Activated CD8-positive, alpha-beta T cell treated with anti-CD3 and anti-CD28 coated beads for 36 hours (primary cell): ENCODE measurements at places on chromosomes 7 and 10. TPM values are rescaled to one million over a fixed set of nuclear protein-coding genes. Genes with fewer than 3 reads are reported as not detected.

Gene SPDYE5
- 0.18 TPM for total RNA-seq

- DNase-seq, result no peak
- no peaks in the 10 kb centered on the region for H3K36me3 ChIP-seq
- no peak overlapping the region for H3K4me3 ChIP-seq
- peaks cover 13% of the 10 kb centered on the region for H3K27me3 ChIP-seq
- no peaks in the 10 kb centered on the region for H3K4me1 ChIP-seq
Measured at GRCh38 chr7:157707983-157708918, 371.4 kb downstream of the DNAJB6 start.

Gene ZPBP
- total RNA-seq, result not detected

GRCh38 chr7:23618241-23618640, 21.1 kb downstream of the CCDC126 start:
- H3K27ac ChIP-seq, result no peak overlapping the region
- H3K4me3 ChIP-seq, result no peak overlapping the region
- no peaks in the 10 kb centered on the region for H3K27me3 ChIP-seq
- H3K36me3 ChIP-seq, result peaks cover 48% of the 10 kb centered on the region
- no peaks in the 10 kb centered on the region for H3K4me1 ChIP-seq
- DNase-seq, result no peak

DNA sequence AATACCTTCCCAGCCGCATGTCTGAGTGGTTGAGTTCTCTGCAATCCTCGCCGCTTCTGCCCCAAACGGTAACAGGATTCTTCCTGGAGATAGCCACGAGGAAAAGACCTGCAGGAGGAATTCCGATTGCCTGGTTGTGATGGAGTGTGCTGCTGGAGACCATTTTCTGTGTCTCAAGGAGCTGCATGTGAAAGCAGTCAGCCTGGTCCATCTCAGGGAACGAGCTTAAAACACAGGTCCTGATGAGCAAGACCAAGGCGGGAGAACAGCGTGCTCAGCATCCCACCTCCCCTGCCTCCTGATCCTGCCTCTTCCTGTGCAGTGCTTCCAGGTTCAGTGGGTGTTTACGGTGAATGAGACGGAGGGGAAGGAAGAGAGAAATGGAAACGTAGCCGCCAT, 26.5 kb downstream of the VIPR2 start:
- DNase-seq, result no peak
- peaks cover 8% of the 10 kb centered on the region for H3K27me3 ChIP-seq
- H3K36me3 ChIP-seq, result no peaks in the 10 kb centered on the region
- no peak overlapping the region for H3K4me3 ChIP-seq

DNA sequence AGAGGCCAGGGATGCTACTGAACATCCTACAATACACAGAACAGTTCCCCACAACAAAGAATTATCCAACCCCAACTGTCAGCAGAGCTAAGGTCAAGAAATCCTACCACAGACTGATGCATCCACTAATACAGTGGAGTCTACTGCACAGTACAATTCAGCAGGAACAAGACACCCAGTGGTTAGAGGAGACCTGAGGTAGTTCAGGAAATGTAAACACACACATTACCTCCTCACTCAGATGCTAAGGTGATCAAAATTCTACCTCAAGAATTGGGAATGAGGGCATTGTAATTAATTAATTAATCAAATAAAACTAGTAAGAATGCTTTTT, 91.4 kb downstream of the ZFAND4 start:
- peaks cover 34% of the 10 kb centered on the region for H3K4me1 ChIP-seq
- H3K27ac ChIP-seq, result peak overlapping the region; percentile 93
- no peak for DNase-seq
- H3K36me3 ChIP-seq, result peaks cover 10% of the 10 kb centered on the region

Gene SKAP2
- 8.1 TPM for total RNA-seq

DNA sequence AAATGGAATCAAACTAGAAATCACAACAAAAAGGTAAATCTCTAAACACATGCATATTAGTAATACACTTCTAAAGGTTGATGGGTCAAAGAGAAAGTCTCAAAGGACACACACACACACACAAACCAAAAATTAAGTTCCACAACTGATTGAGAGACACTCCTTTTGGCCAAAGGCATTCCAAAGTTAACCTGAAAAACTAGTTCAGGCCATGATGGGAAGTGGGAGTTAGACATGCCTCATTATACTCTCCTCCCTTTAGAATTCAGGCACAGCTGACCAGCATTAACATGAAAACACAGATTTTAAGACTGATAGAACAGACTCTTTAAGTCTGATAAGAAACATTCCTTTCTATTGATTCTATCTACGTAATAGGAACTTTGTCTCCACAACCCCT, 332.4 kb upstream of the IGFBP3 start:
- H3K36me3 ChIP-seq, result no peaks in the 10 kb centered on the region
- no peaks in the 10 kb centered on the region for H3K27me3 ChIP-seq
- no peaks in the 10 kb centered on the region for H3K4me1 ChIP-seq
- no peak overlapping the region for H3K27ac ChIP-seq
- no peak overlapping the region for H3K4me3 ChIP-seq
- DNase-seq, result no peak

DNA sequence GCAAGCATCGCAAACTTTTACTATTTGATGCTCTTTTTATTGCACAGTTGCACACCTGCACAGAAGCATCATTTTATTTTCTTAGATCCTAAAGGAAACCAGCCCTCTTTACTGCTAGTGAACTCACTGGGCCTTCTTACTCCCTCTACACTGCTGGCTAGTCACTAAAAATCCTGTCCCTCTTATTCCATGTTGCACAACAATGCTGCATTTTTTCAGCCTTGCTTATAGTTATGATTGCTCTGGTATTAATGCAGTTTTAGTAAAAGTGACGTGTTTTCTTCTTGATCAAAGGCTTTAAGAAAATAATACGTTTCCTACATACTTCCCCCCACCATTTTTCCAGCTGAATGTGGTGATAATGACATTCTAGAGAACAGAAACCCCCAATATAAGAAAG, 132.9 kb upstream of the FAM3C start:
- DNase-seq, result no peak
- H3K4me1 ChIP-seq, result peaks cover 37% of the 10 kb centered on the region
- no peaks in the 10 kb centered on the region for H3K36me3 ChIP-seq
- peaks cover 12% of the 10 kb centered on the region for H3K27me3 ChIP-seq
- H3K4me3 ChIP-seq, result no peak overlapping the region
- peak overlapping the region; percentile 34 for H3K27ac ChIP-seq

DNA sequence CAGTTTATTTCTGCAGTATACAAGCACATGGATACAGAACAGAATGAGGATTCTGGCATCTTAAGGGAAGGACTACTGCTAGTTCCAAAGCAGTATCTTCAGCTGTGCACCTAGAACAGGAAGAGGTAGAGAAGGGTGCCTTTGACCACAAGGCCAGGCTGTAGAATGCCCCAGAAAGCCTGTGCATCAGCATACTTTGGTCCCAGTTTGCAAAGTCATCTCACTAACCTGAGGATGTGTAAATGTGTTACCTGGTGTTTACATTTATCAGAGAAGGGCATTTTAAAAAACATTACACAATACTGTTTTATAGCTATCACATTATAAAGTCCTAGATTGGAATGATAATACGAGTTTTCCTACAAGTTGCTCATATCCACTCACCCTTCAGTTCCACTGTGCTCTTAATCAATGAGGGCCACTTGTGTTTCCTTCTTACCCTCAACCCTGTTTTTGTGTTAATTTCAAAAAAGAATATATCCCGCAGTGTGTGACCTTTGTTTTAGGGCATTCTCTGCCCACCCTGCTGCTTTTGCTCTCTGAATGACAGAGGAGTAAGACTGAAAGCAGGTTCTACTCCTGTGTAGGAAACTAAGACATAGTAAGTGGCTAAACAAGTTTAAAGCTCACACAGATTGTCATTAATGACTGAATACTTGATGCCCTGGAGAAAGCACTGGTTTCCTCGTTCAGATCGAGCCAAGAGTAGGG, 3.4 kb downstream of the SLC35G1 start:
- H3K4me1 ChIP-seq, result peaks cover 25% of the 10 kb centered on the region
- DNase-seq, result no peak
- no peak overlapping the region for H3K4me3 ChIP-seq
- no peaks in the 10 kb centered on the region for H3K27me3 ChIP-seq
- no peak overlapping the region for H3K27ac ChIP-seq
- peaks cover 4% of the 10 kb centered on the region for H3K36me3 ChIP-seq

GRCh38 chr10:20634839-20635238, 262.3 kb downstream of the NEBL start:
- no peak for DNase-seq
- H3K27ac ChIP-seq, result no peak overlapping the region
- no peaks in the 10 kb centered on the region for H3K27me3 ChIP-seq
- no peak overlapping the region for H3K4me3 ChIP-seq
- H3K4me1 ChIP-seq, result no peaks in the 10 kb centered on the region

- no peak overlapping the region for H3K4me3 ChIP-seq
- H3K4me1 ChIP-seq, result no peaks in the 10 kb centered on the region
- H3K27me3 ChIP-seq, result no peaks in the 10 kb centered on the region
Measured at GRCh38 chr10:61112771-61113170, 168.8 kb upstream of the RHOBTB1 start.

DNA sequence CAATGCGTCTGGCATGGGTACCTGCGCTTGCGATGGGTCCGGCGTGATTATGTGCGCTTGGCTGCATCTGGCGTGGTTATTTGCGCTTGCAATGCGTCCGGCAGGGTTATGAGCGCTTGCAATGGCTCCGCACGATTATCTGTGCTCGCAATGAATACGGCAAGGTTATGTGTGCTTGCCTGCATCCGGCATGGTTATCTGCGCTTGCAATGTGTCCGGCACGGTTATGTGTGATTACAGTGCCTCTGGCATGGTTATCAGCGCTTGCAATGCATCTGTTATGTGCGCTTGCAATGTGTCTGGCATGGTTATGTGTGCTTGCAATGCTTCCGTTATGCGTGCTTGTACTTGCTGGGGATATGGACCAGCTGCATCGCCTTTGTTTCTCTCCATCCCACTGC, 37.7 kb downstream of the RBAK start:
- no peak for DNase-seq
- H3K27me3 ChIP-seq, result peaks cover 2% of the 10 kb centered on the region
- no peak overlapping the region for H3K27ac ChIP-seq
- no peaks in the 10 kb centered on the region for H3K36me3 ChIP-seq

Gene SPDYE6
- not detected for total RNA-seq

- H3K27me3 ChIP-seq, result peaks cover 1% of the 10 kb centered on the region
- no peak overlapping the region for H3K27ac ChIP-seq
- no peak for DNase-seq
- H3K4me1 ChIP-seq, result no peaks in the 10 kb centered on the region
Measured at GRCh38 chr10:119614686-119615085, 17.9 kb upstream of the TIAL1 start.

- no peaks in the 10 kb centered on the region for H3K27me3 ChIP-seq
- H3K36me3 ChIP-seq, result peaks cover 69% of the 10 kb centered on the region
- DNase-seq, result no peak
- peaks cover 3% of the 10 kb centered on the region for H3K4me1 ChIP-seq
- H3K27ac ChIP-seq, result no peak overlapping the region
Measured at GRCh38 chr7:87866089-87866488, 10.1 kb downstream of the SLC25A40 start.

DNA sequence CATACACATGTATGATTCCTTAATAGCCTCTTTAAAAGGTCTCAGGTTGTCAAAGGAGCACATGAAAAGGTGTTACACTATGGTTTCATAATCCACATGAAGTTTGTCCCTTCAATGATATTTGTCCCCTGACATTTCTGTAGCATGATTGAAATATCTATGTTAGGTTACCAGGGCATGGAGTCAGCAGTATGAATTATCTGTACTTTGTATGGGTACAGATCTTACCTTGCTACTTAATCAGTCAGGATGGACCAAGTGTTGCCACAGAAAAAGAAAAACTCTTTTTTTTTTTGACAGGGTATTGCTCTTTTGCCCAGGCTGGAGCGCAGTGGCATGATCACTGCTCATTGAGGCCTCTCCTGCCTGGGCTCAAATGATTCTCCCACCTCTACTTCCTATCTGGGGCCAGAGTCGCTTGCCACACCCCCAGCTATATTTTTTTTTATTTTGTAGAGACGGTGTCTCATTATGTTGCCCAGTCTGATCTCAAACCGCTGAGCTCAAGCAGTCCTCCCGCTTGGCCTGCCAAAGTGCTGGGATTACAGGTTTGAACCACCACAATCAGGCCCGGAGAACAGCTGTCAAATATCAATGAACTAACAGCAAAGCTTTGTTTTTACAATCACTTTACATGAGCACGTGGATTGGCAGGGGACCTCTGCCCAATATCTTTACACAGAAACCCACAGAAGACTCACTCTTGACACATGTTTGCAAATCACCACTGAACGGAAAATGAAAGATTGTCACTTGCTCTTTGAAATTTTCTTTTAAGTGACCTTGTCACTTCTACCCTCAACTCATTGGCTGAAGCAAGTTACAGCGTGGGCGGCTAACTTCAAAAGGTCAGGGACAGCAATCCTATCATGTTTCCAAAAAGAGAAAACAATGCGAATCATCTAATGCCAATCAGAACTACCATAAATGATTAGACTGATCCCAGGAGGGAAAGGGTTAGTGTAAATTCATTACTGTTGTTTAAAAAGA, 140.2 kb downstream of the PRKG1 start:
- H3K36me3 ChIP-seq, result no peaks in the 10 kb centered on the region
- H3K27ac ChIP-seq, result no peak overlapping the region
- no peaks in the 10 kb centered on the region for H3K4me1 ChIP-seq

Gene LRRN3
- 32.5 TPM for total RNA-seq

Gene PON1
- total RNA-seq, result not detected

GRCh38 chr10:85318809-85319807, 990.7 kb downstream of the CCSER2 start:
- no peak overlapping the region for H3K4me3 ChIP-seq
- H3K4me1 ChIP-seq, result no peaks in the 10 kb centered on the region
- no peak overlapping the region for H3K27ac ChIP-seq

Gene ODAD2
- total RNA-seq, result 0.88 TPM

DNA sequence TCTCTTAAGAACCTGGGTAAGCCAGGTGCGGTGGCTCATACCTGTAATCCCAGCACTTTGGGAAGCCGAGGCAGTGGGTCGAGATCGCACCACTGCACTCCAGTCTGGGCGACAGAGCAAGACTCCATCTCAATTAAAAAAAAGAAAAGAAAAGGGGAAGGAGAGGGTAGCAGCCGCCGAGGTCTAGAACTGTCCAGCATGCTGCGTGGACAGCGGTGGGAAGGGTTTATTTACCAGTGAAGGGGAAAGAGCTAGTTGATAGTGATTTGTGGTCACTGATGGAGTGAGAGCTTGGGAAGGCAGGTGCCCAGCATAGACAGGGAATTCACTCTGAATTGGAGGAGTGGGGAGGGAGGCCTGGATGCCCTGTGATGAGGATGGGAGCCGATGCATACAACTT, 43.4 kb upstream of the DAGLB start:
- no peaks in the 10 kb centered on the region for H3K4me1 ChIP-seq
- no peaks in the 10 kb centered on the region for H3K27me3 ChIP-seq
- no peak overlapping the region for H3K27ac ChIP-seq
- DNase-seq, result no peak
- H3K4me3 ChIP-seq, result no peak overlapping the region

DNA sequence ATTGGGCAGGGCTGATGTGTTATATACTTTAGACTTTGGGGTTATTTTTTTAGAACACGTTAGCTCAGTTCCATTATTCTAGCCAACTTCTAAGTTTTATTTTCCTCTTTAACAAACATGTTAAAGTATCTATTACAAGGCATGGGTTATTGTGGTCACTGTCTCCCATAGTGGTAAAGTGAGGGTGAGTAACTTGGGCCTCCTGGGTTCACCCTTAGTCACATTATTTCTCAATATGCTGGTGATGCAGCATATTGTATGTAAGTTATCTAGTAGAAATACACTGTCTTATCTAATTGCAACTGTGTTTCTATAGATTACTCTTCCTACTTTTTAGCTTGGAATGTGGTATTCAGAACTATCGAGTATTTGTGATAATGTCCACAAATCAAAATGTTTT, 65.9 kb downstream of the BBS9 start:
- DNase-seq, result no peak
- H3K27ac ChIP-seq, result no peak overlapping the region
- no peak overlapping the region for H3K4me3 ChIP-seq
- no peaks in the 10 kb centered on the region for H3K36me3 ChIP-seq

Gene SLC26A3
- total RNA-seq, result not detected

GRCh38 chr10:103480521-103480920, 1.5 kb upstream of the CALHM3 start:
- peaks cover 4% of the 10 kb centered on the region for H3K4me1 ChIP-seq
- DNase-seq, result no peak
- H3K36me3 ChIP-seq, result no peaks in the 10 kb centered on the region
